AG04450 (cell line): ENCODE measurements at places on chromosomes 1 and 21. TPM values are rescaled to one million over a fixed set of nuclear protein-coding genes. Genes with fewer than 3 reads are reported as not detected.

GRCh38 chr1:18606443-18607288 lies 24.0 kb upstream of the PAX7 start:
- DNase-seq: no peak

DNA sequence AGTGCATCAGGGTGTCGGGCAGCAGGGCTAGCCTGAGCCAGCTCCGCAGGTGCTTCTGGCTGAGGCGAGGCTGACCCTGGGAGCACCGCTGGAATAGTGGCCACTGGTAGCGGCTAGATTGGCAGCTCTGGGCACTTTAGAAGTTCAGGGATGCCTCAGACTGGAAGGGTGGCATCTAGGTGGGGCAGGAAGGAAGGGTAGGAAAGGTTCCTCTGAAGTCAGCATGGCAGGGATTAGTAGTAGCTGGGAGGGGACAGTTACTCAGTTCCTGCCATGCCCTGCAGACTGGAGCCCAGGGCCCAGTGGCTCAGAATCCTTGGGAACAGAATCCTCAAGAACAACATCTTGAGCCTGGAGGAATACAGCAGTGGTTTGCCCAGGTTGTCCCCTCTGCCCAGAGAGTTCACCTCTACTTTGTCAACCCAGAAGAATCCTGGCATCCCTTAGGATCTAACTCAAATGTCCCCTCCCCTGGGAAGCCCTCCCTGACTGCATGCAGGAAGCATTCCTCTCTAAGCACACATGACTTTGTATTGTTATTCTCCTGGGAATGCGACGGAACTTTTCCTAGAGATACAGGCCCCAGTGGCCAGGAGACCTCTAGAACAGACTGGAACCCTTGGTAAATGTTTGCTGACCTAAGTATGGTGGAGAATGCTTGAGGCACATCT lies 39.5 kb upstream of the BCAR3 start:
- no peak for DNase-seq

- DNase-seq: no peak
Observed at GRCh38 chr1:15620155-15620545, 2.9 kb downstream of the DDI2 start.

GBP5 gene
- polyA plus RNA-seq: not detected in 2 replicates

GRCh38 chr1:192604979-192605620 lies 29.5 kb downstream of the RGS1 start:
- DNase-seq: no peak

GRCh38 chr1:97010566-97011264 lies 289.1 kb downstream of the PTBP2 start:
- no peak for DNase-seq

TFF3 gene
- polyA plus RNA-seq: not detected in 2 replicates

- DNase-seq: no peak
Observed at GRCh38 chr1:166379447-166379846, 212.6 kb upstream of the FAM78B start.

PCAT6 gene
- 3.0 and 4.0 TPM in 2 replicates for polyA plus RNA-seq

DNA sequence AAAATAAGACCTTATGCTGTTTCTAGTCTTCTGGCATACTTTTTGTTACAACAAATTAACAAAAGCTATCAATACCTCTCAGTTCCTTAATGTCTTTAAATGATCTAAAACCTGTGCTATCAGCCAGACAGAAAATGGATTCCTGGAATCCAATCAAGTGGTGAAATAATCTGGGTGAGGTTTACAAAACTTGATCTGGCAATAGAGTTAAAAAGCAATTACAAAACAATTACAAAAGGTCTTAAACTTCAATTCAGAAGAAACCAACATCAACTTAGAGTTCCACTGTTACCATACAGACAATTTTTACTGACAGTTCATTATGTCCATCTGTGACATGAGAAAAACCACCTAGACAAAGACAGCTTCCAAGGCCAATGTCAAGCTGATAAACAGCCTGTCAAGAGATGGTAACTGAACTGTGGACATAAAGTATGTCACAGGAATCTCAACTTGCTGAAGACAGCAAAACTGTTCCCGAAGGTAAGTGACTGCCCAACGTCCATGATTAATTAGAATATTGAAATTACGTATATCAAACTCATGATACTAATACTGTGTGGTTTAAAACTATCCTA lies 17.4 kb downstream of the ZZZ3 start:
- DNase-seq: no peak

- DNase-seq: no peak
Observed at GRCh38 chr1:83763361-83764095, 235.4 kb downstream of the TTLL7 start.

- DNase-seq: no peak
Observed at GRCh38 chr1:20359451-20360330, 69.0 kb downstream of the VWA5B1 start.

GABRD gene
- polyA plus RNA-seq: not detected in 2 replicates

CBR1 gene
- polyA plus RNA-seq: 110 and 119 TPM in 2 replicates

GRCh38 chr1:6602669-6603237 lies at the start of gene KLHL21:
Gene KLHL21, minus strand, starts transcription at chr1:6602869. Its CDS starts 52 bp downstream, at chr1:6602817.
- no peak for DNase-seq

ANKRD34A gene
- polyA plus RNA-seq: 0.83 and 1.2 TPM in 2 replicates

GRCh38 chr1:74481607-74482006 lies 30.8 kb downstream of the LRRC53 start:
- DNase-seq: no peak

- DNase-seq: no peak
Observed at GRCh38 chr1:9235096-9235459, 504 bp downstream of the H6PD start.
